ENCODE measurements at places on chromosomes 12 and 14.

DNA sequence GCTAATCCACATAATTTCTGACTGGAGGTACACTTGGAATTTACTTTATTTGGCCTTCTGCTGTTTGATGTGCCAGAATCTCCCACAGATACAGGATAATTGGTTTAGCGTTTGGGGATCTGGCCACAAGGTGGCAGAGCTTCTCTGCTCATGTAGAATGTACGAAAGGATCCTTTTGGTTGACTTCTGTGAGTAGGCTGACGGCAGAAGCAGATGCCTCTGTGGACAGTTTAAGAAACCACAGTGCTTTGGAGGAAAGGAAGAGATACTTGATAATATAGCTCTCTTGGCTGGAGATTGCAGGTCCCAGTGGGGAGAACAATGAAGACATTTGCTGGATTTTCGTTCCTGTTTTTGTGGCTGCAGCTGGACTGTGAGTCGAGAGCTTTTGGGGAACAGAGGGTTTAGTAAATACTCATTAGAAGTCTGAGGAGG, 75.3 kb upstream of the OR4E1 start:
- no peak for DNase-seq

DNA sequence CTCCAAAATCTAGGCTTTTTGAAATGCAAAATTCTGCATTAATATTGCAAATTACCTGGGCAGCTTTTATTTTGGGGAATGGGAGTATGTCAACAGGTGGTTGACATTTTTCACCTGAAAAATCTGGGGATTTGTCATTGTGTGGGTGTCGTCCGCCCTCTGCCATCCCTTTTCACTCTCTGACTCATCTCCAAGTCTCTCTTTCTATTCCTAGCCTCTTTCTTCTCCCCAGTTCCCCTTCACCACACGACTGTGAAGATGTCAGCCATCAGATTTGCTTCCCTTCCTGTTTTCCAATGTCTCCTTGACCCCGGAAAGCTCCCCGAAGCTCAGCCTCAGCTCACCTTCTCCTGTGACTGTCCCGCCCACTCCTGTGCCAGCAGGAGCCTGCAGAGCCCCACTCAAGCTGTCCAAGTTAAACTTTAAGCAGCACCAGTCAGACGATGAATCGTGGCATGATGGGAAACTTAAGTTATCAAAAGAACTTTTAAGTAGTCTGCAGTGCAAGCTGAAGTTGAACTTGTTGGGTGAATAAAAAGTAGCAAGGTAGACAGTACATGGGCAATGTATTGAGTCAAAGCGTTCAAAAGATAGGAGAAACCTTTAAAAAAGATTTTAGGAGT, 590.2 kb downstream of the VRK1 start:
- no peak for DNase-seq

GRCh38 chr12:107660235-107660634, 25.4 kb upstream of the PWP1 start:
- no peak for DNase-seq

DNA sequence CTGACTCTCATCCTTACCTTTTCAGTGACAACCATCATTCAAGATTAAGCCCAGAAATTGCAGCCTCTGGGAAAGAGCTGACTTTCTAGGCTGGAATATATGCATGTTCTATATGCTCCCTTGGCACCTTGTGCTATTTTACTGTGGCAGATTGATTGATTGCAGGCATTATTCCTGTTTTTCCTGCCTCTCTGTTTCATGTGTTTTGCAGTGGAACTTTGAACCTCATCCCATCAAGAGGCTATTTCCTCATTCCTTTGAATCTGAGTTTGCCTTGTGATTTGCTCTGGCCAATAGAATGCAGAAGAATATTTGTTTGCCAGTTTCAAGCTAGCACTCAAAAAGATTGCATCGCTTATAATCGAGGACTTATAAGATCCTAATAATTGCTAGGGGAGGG, 174.8 kb upstream of the DCN start:
- DNase-seq = no peak

DNA sequence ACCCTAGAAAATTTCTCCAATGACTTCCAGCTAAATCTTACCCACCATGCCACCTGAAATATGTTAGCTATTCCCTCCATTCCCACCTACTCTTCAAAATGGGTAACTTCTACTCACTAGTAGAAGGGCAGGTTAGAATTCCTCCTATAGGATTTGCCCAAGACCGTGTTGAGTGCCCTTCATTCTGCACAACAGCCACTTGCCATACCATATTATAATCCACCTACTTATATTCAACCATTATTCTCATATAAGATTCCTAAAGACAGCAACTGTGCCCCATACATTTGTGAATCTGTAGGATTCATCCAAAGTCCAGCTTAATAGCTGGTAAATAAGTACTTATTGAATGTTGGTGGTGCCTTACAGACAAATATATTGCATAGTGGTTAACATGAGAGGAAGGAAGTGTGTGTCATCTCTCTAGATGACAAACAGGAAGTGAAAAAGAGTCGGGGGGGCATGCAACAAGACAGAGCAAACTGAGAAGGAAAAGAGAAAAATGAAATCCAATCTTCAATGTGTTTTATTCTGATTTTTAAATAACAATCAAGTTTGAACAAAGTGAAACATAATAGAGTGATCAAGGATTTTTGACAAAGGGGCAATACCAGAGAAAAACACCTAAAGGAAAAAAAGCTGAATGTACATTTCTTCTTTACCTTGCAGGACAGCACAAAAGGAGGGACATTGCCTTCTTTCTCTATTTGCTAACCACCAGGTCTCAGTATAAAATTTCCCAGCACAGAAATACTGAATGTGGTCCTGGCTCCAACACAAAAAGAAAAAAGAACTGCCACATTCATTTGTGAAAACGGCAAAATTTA, 389.3 kb upstream of the USP15 start:
- DNase-seq = no peak

- no peak for DNase-seq
These were observed 34.9 kb downstream of the PDE3A start for GRCh38 chr12:20403230-20403629.

GRCh38 chr12:83113945-83114344, 427.2 kb downstream of the TMTC2 start:
- no peak for DNase-seq

DNA sequence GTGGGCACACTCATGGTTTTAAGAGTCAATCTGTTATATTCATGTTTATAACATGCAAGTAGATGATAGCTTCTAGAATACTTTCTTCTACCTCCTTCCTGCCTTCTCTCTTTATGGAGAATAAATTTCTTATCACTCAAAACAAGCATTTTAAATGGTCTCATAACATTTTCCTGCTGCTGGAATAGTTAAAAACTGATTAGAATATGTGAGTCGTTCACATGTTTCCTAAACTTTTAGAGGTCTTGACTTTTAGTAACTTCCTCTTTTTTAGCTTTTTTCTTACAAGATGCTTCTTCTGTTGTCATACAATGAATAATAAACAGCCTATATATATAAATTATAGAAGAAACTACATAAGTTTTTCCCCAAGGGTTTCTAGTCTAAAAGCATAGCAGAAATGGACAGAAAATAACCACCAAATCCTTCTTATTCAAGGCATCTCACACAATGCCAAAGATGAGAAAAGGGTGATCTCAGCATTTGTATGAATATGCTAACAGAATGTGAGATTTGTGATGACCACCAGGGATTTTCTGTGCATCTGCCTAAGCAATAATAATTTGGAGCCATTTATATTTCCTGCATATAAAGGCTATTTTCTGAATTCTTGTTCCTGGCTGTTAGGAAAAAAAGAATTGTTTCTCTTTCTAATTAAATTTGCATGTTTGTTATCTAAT, 127.8 kb downstream of the DAAM1 start:
- DNase-seq = no peak

- DNase-seq = no peak
These were observed 15.4 kb upstream of the C12orf75 start for GRCh38 chr12:105315130-105315529.

DNA sequence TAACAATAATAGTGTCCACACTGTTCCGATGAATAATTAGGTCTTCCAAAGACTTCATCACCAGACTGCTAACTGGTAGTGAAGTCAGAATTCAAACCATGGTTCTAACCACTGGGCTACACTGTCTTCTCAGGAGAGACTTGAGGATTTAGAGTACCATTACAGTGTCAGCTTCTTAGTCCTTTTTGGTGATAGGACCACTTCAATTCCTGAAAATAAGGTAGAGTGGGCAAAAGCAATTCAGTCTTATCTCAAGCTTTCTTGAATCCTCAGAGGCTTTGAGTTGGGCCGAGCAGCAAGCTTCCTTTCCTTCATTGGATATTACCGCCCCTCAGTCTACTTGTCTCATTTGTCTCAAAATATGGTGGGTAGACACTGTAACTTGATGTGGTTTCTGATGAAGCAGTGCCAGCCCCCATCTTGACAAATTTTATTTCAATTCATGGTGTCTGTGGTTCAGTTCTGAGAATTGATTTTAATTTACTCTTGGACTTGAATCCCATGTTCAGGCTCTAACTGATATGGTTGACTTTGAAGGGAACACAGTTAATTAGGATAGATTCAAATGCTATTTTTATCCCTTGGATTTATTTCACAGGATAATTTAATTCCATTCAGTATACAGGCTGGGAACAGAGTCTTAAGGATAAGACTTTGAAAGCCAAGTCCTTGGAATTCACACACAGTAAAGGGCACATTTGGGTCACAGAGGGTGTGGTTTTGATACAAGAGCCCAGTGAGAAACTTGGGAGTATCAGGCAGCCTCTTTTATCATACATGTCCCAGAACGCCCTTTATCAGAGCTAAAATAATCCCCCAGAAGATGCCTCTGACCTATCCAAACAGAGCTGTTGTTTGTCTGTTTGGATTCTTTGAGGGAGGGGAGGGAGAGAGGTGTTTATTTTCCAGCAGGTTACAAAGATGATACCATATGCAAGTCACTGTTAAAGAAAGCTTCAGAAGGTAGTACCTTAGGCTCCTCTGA, 167.3 kb downstream of the PRKCH start:
- no peak for DNase-seq

DNA sequence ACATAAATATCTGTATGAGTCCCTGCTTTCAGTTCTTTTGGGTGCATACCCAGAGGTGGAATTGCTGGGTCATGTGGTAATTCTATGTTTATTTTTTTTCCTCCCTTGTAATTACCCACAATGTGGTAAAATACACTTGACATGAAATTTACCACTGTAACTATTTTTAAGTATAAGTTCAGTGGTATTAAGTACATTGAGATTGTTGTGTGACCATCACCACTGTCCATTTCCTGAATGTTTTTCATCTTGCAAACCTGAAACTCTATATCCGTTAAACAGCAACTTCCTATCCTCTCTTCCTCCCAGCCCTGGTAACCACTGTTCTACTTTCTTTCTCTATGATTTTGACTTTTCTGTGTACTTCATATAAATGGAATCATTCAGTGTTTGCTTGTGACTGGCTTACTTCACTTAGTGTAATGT, 51.4 kb downstream of the BORCS5 start:
- DNase-seq = no peak

GRCh38 chr12:110149086-110149660, 25.0 kb downstream of the IFT81 start:
- DNase-seq = no peak

DNA sequence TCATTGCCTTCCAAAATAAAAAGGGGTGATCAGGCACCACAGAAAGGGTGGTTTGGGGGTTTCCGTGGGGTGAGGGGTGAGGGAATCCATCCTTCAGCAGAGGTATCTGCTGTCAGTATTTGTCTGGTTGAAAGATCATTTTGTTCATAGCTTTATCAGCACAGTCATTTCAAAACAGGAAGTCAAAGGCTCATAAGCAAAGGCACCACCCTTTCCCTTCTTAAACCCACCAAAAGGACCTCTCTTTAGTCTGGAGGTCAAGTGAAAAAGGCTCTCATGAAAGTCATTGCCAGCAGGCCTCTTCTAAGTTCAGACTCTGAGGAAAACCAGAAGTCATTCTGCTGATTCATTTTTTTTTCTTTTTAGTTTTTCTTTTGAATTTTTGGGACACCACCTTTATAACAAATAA, 6.2 kb downstream of the CHST11 start:
- DNase-seq = no peak

DNA sequence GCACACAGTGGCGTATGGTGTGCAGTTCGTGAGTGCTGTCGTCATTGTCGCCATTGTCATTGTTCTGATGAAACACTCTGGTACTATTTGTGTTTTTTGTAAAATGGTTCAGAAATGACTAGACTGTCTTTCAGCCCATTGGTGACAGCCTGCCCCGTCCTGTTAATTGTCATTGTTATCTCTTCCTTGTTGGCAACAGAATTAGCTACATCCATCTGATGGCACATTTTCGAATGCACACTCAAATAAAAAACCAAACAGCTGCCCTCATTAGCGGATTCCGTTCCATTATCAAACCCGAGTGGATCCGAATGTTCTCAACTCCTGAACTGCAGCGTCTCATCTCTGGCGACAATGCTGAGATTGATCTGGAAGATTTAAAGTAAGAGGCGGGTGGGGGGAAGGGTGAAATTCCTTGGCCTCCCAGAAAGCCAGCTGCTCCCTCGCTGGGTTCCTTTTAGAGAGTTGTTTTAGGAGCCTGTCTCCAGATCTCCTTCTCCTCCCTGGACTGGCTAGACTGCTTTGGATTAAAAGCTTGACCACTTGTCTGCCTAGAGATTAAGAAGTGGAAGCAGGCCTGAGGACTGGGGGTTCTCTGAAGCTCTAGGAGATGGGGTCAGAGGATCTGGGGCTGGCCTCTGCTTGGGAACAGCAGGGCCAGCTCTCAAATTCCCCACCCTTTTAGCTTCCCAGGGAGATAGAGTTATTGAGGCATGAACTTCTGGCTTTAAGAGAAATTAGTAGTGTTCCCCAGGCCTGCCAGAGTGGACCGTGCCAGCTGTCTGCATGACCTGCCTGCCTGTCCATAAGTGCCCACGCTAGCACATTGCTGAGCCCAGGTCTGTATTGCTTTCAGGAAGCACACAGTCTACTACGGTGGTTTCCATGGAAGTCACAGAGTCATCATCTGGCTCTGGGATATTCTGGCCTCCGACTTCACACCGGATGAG, 43.3 kb downstream of the MMAB start:
- DNase-seq = no peak

- no peak for DNase-seq
These were observed 49.0 kb upstream of the STON2 start for GRCh38 chr14:81449114-81449513.

DNA sequence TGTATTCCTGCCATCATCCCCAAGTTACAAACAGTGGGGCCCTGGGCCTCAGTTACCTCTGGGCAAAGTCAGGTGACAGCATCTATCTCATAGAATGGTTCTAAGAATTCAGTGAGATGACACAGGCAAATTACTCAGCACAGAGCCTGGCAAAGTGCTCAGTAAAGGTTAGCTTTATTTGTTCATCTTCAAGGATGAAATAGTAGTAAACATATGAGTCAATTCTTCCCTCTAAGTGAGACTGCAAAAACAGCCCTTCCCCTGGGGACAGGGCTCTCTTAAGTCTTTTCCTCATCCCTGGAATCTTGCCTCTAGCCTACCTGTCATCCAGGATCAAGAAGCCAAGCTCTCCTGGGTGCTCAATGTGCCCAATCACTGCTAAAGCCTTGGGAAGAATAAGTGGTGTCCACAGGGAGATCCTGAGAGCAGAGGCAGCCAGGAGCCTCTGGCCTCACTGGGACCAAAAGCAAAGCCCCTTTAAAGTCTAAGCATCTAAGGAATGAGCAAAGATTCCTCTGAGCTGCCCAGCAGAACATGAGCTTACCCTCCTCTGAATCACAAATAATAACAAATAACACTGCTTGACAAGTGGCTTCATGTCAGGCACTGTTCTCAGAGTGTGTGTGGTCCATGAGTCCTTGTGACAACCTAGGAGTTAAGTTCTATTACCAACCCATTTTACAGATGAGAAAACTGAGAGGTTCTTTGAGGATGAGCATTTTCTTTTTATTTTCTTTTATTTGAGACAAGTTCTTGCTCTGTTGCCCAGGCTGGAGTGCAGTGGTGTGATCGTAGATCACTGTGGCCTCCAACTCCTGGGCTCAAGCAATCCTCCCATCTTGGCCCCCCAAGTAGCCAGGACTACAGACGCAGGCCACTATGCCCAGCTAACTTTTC, 12.1 kb downstream of the NUAK1 start:
- DNase-seq = no peak
